ENCODE measurements at places on chromosomes 1 and 21. TPM values are rescaled to one million over a fixed set of nuclear protein-coding genes. Genes with fewer than 3 reads are reported as not detected.

Gene FCRLA
- not detected for total RNA-seq

Gene LCE1D
- not detected for total RNA-seq

Gene BRINP3
- total RNA-seq = not detected

Gene SPRR2A
- total RNA-seq = not detected

Gene CD5L
- not detected for total RNA-seq

Gene GJA8
- not detected for total RNA-seq

Gene CCDC18
- total RNA-seq = 5.1 TPM

Gene GDAP2
- total RNA-seq = 9.1 TPM

All from A549 treated with AZD2906 at 1 μM for 4 hours (cell line).